ENCODE measurements at places on chromosomes 3 and 15.

GRCh38 chr3:119184796-119185570 lies 11.6 kb downstream of the UPK1B start:
- no peak for DNase-seq

GRCh38 chr15:80462836-80463512 lies 58.8 kb downstream of the ARNT2 start:
- no peak for DNase-seq

GRCh38 chr3:143234526-143234925 lies 115.0 kb downstream of the CHST2 start:
- no peak for DNase-seq

DNA sequence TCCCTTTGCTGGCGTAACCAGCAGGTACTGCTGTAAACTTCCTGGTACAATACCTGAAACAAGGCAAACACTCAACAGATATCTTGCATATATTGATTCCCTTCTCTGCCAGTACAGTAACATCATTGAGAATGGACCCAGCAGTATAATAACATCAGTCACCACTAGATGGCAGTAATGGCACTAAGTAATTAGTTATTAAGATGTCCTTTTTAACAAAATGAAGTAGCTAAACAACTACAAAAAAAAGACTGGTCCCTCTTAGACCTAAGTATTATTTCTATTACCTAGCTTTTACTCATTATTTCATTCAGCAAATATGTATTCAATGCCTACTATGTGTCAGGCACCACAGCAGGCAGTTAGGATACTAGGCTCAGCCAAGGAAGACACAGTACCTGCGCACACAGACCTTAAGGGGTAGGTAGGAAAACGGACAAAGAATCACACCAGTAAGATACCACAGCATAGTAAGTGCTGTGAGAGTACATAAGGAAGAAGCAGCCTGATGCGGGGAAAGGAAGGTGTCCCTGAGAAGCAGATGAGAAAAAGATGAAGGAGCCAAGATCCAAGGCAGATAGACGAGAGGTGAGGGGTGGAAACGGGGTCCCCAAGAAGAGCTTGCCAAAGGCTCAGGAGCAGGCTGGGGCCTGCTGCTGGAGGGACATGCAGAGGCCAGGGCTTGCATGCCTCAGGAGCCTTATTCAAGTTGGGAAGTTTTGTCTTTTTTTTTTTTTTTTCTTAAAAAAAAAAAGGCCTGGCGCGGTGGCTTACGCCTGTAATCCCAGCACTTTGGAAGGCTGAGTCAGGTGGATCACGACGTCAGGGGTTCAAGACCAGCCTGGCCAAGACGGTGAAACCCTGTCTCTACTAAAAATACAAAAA lies 102.7 kb upstream of the CHD2 start:
- peak; percentile 53 for DNase-seq

- DNase-seq: no peak
Measured at GRCh38 chr3:149479621-149480325, 5.3 kb downstream of the TM4SF4 start.

DNA sequence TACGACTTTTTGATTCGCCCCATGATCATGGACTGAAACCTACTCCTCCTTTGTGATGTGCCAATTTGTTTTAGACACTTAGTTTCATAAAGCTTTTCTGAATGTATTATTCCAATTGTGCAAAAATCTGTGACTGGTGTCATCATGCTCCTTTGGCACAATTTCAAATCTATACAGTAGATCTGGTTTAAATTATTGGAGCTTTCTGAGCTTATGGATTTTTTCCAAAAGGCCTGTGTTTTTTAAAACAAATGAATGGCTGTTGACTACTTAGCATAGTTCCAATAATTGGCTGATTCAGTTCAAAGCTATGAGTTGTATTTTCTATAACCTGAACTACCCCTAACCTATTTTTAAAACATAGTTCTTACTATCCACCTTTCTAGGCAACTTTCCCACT lies 282.7 kb downstream of the CNTN3 start:
- DNase-seq: no peak

DNA sequence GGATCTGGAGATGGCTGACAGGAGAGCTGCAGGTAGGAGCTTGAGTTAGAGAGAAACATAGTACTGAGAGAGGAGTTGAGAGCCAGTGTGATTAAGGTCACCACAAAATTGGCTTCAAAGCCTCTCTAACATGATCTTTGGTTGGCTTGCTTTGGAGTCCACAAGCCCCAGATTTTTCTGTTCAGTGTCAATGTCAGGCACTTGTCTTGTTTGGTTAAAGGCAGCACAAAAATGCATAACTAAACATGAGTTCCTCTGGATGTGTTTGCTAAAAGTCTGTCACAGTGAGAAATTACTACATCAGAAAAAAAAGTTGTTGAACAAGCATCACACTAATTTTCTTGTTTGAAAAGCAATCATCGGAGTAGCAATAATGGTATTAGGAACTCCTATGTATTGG lies 440.5 kb downstream of the NTRK3 start:
- no peak for DNase-seq

GRCh38 chr3:72515941-72516340 lies 332.3 kb downstream of the SHQ1 start:
- DNase-seq: no peak

DNA sequence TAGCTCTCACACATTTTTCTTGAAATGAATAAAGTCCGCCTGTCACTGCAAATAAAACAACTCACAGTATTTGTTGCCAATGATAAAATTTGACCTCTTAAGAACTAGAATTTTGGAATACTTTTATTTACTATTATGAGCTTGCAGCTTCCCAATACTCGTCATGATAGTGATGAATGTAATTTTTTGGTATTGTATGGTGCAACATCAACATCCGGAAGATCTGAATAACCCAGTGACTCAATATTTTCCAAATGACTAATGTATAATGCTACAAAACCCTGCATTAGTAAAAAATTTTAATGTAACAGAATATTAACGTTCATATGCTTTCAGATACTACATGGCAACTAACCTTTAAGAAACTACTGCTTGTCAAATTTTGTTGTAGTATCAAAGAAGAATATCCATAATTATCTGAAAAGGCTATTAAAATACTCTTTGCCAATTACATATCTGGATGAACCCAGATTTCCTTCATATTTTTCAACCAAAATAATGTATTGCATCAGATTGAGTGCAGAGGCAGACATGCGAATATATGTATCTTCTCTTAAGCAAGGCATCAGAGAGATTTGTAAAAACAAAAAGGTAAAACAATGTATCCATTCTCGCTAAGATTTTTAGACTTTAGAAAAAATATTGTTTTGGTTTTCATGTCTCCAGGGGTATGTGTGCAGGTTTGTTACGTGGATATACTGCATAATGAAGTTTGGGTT lies 95.3 kb downstream of the IGF2BP2 start:
- DNase-seq: no peak

GRCh38 chr15:71060983-71061382 lies 54.3 kb upstream of the THSD4 start:
- no peak for DNase-seq

DNA sequence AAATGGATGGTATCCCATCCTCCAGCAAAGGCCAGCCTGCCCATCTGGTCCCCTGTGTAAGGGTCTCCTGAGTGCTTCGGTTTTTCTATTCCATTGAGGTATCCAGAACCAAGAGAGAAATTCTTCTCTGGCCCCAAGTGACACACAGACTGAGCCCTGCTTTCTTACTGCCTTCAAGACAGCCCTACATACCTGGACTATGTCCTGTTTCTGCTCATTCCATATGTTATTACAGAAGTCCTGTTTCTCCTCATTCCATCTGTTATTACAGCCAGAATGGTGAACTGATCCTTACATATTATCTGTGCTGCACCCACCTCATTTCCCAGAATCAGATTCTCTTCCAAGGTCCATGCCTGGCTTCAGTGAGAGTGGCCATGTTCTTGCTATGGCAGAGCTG lies 115.2 kb downstream of the DCLK3 start:
- no peak for DNase-seq

DNA sequence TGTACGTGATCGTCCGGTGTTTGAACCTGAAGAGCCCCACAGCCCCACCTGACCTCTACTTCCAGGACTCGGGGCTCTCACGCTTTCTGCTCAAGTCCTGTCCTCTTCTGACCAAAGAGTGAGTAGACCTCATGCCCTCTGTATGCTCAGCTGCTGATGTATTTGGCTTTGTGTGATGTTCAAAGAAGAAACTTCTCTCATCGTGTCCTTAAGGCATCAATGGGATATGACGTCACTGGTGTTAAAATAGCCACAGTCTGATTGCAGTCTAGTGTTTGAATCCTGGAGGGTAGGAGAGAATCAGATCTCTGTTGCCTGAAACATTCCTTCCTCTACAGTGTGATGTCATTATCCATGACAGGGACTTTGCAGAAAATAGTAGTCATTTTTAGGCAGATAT lies 28.1 kb downstream of the ABHD2 start:
- DNase-seq: no peak

GRCh38 chr3:41103200-41103599 lies 96.1 kb upstream of the CTNNB1 start:
- no peak for DNase-seq

DNA sequence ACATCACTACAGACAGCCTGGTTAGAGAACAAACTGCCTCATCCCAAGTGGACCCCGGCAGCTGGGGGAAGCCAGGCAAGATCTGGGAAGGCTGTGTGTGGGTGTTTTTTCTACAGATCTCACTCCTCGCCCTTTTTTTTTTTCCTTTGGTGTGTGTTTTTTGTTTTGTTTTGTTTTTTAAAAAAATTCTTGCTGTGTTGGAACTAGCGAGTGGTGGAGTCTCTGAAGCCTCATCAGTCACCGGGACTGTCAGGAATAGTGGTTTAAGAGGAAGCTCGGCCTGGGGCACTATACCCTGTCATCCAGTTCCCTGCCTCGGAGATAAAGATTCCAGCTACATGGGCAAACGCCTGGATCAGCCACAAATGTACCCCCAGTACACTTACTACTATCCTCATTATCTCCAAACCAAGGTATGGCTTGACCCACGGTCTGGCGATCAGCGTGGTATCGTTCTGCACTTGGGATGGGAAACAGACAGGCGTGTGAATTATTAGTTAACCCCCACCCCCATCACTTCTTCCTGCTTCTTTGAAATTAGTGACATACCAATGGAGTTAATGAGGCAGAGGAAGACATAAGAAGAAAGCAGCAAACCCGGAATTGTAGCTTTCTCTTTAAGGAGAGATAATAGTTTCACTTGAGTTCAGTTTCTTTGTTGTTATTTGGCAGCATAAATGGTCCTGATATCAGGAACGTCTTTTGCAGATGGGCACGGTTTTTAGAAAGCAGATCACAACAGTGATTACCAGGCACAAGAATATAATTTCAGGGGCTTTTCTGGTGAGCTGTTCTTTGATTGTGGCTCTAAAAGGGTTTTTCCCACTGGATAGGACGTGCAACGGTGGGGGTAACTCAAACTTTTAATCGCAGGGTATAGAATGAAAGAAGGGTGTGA lies 722 bp downstream of the RBMS3 start:
- DNase-seq: no peak

- no peak for DNase-seq
Measured at GRCh38 chr15:25415707-25416106, 23.1 kb downstream of the UBE3A start.

DNA sequence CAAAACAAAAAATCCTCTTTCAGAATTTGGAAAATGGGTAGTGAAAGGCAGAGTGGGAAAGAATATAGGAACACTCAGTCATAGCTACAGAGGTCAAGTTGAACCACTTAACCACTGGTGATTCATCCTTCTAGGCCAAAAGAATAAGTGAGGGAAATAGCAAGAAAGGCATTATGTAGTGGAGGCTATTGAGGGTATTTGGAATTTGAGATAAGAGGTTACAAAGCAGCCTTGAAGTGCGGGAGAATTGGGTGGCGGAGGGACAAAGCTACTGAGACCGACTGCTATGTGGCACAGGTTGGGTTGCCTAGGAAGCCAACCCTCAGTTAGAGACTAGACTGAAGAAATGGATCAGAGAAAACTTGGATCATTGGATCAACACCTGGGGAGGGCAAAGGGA lies 109.5 kb downstream of the SYNPR start:
- no peak for DNase-seq

- no peak for DNase-seq
Measured at GRCh38 chr3:148820361-148821245, 7.0 kb upstream of the CPB1 start.

GRCh38 chr3:16788440-16789056 lies 96.2 kb upstream of the PLCL2 start:
- DNase-seq: no peak

GRCh38 chr3:143535994-143536784 lies 312.1 kb downstream of the SLC9A9 start:
- no peak for DNase-seq

DNA sequence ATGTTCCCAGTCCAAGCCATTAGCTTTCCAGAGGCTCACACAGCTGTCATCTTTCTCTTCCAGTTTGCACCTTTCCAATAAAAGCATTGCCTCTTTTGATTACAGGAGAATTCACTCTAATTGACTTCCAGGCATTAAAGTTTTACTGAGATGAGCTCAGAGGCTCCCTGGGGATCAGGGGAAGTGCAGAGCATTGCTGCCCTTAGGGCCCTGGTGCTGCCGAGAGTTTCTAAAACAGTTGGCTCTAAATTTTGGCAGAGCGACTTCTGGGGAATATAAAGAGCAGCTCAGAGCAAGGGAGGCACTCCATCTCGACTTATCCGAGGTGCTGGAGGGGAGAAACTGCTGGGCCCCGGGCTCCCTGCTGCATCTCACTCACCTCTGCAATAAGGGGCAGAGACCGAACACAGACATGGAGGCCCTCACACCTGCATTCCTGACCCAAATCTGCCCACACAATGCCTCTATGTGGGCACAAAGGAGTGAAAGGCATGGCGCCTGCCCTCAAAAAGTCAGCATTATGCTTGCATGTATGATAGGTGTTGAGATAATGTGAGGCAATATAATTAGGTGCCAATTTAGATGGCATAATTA lies 61.7 kb downstream of the SCN11A start:
- no peak for DNase-seq

DNA sequence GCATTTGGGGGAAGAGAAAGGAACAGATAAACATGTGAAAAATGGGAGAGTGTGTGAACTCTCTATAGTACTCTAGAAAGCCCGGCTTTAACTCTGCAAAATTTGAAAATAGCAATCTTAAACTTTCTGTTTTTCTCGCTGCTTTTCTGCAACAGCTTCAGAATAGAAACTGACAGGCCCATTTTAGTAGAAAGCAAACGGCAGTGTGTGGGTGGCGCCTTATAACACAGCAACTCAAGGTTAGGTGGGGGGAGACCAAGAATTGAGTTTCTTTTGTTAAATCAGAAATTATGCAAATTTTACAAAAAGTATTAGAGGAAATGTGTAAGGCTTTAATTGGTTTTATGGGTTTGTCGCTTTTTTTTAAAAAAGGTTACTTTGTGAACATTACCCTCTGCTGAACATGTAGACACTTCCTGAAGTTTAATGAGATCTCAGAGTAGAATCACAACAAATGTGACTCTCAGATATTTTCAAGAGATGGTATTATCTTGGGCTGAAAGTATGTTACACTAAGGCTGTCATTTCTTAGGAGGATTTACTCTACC lies 107.0 kb downstream of the PTPRG start:
- DNase-seq: no peak

DNA sequence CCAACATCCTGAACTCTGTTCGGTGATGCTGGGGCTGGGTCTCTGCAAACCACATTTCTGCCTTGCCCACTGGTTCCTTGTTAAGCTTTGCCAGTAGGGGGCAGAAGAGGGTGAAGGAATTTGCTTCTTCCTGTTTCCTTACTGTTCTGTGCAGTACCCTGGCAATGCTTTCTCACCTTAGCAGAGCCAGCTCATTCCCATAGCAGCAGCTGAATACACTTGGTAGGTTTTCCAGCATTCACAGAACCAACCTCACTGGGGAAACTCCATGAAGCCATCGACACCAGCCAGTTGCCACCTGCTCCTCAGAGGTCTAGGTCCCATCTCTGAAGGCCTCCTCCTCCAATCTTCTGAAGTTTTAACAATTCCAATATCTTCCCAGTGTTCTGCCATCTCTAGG lies 308.4 kb downstream of the PDCD6IP start:
- no peak for DNase-seq

All from CD4-positive, alpha-beta T cell treated with Interleukin-17A for 4 hours (primary cell).